Dorsolateral prefrontal cortex (tissue), 122 donors: ENCODE measurements at places on chromosomes 2 and 18. TPM values are rescaled to one million over a fixed set of nuclear protein-coding genes. Genes with fewer than 3 reads are reported as not detected.

C2orf15 gene
- total RNA-seq: 3.7 TPM

ABCG8 gene
- total RNA-seq: 1.7 TPM

KATNAL2 gene
- total RNA-seq: 13.1 TPM

GKN2 gene
- not detected for total RNA-seq

DSG3 gene
- total RNA-seq: not detected

TMEM198 gene
- 16.2 TPM for total RNA-seq

CYTIP gene
- total RNA-seq: 1.1 TPM

SLC5A7 gene
- not detected for total RNA-seq

MDH1B gene
- 4.1 TPM for total RNA-seq

GPR35 gene
- total RNA-seq: 4.7 TPM

GREB1L gene
- 10.4 TPM for total RNA-seq

CYBRD1 gene
- total RNA-seq: 33.8 TPM

SPOPL gene
- 25.1 TPM for total RNA-seq

GYPC gene
- total RNA-seq: 9.4 TPM

CD8A gene
- 4.4 TPM for total RNA-seq

FEZ2 gene
- total RNA-seq: 101 TPM

TM4SF20 gene
- not detected for total RNA-seq

PLGLB1 gene
- total RNA-seq: 19.3 TPM

HS1BP3 gene
- total RNA-seq: 36.0 TPM

NAT8 gene
- total RNA-seq: not detected

DLX2 gene
- total RNA-seq: 2.8 TPM

UGT1A8 gene
- not detected for total RNA-seq

NDC80 gene
- total RNA-seq: not detected
